Fibroblast of skin of left biceps (primary cell): ENCODE measurements at places on chromosomes 1 and 21.

DNA sequence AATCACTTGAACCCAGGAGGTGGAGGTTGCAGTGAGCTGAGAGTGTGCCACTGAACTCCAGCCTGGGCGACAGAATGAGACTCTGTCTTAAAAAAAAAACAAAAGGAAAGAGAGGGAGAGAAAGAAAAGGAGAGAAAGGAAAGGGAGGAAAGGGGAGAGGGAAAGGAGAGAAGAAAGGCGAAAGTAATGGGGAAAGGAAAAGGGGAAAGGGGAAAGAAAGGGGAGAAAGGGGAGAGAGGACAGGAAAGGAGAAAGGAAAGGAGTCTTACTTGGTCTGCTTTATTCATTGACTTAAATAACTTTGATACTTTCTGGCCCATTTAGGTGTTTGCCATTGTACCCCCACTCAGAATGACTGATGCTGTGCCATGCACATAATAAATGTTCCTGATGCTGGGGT lies 11.8 kb downstream of the NSUN4 start:
- DNase-seq: no peak

DNA sequence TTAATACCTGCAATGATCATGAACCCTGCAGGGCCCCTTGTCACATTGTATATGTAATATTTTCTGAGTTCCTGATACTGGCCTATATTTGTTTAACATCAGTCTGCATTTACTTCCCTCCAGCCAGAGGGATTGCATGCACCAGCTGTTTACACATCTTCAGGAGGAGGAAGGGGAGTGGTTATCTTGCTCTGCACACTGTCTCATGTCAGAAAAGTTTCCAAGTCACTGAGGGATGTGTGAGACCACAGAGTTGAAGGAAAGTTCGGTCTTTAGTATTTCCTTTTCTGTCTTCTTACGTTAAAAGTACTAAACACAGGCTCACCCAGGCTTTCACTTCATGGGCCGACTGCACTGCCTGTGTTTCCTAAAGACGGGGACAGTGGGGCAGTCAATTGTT lies 574.1 kb downstream of the LMO4 start:
- DNase-seq: no peak

DNA sequence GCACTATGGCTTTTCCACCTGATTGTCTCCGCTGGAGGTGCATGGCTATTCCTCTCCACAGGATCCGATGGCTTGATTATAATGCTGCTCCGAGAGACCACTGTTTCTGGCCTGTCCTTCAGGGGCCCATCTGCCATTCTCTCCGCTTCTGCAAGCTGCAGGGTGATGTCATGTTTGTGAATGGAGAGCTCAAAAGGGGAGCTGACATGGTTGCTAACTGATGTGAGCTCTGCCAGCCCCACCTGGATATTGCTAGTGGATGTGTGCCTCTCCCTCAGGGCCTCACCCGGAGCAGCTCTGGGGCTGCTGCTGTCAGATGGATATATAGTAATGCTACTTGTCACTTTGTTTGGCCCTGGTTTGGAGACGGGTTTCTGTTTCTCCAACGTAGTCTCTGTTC lies 72.3 kb downstream of the KDM1A start:
- DNase-seq: no peak

DNA sequence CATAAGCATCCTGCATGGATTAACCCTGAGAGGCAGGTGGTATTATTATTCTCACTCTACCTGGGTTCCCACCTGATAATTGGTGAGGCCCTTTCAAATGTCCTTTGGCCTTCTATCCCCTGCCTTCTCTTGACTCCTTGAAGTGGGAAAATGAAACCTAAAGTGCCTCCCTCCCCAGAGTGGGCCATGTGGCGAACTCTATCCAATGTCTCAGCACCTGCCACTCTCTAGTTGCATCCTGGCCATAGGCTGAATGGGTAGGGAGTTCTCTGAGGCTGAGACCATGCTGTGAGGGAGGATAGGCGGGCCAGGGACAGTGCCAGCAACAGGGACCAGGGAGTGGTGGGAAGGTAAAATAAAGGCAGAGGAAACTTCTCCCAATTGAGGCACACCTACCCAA lies 35.3 kb downstream of the ELF3 start:
- no peak for DNase-seq

- no peak for DNase-seq
Observed at GRCh38 chr1:28956038-28956464, 41.7 kb downstream of the EPB41 start.

- DNase-seq: no peak
Observed at GRCh38 chr1:157776971-157777391, at the start of gene FCRL2. Gene FCRL2 (minus strand): TSS chr1:157777132. CDS start chr1:157777073, 59 bp downstream.

- DNase-seq: no peak
Observed at GRCh38 chr1:183029591-183030000, 6.4 kb downstream of the LAMC1 start.

DNA sequence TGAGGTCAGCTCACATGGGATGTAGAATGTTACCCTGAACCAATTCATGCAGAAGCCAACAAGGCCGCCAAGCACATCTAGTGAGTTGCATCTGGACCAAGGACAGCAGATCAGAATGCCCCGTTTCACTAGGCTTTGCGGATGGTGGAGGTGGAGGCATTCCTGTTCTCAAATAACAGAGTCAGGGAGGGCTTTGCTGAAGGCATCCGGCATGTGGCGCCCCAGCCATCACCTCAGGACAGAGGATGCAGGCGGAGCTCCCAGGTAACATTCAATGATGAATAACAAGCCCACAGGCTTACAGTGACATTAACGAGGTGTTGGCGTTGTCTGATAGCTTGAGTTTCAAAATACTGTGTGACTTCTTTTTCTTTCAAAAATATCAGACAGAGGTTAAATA lies 476.2 kb downstream of the CAMTA1 start:
- DNase-seq: no peak

DNA sequence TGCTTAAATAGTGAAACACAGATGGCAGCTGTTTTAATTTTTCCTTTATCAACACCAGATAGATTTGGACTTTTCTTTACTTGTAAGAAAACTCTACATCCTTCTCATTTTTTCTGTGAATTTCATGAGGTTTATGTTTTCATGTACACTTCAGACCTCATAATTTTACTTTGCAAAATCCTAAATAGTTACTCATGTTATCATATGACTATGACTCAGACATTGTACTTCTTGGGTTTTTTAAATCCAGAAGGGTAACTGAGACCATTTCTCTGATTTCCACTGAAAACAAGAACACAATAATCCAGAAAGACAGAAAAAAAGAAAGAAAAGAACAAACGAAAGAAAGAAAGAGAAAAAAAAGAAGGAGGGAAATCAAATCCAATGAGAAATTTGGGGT lies 1021.6 kb downstream of the NCAM2 start:
- DNase-seq: no peak

- no peak for DNase-seq
Observed at GRCh38 chr1:81690676-81691453, 109.9 kb upstream of the ADGRL2 start.

GRCh38 chr1:158179301-158180041 lies 1.2 kb upstream of the CD1D start:
- DNase-seq: no peak

- DNase-seq: no peak
Observed at GRCh38 chr1:155944444-155944799, 3.0 kb downstream of the RXFP4 start.

DNA sequence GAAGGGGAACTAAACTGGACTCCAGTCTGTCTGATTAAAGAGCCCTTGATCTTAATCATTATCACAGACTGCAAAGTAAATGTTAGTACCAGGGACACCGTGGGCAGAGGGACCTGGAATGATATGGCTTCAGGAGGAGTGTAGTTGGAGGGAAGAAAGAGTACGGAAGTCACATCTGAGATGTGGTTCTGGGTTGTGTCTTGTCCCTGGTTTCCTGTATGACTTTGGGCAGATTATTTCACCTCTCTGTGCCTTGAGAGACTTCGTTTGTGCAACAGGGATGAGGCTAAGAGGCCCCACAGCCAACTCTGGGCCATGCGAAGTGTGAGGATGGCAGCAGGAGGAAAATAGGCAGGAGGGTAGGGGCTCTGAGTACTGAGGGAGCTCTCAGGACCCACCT lies 76.1 kb upstream of the SLC2A1 start:
- DNase-seq: no peak

GRCh38 chr21:31387560-31388186 lies 43.6 kb upstream of the TIAM1 start:
- DNase-seq: no peak

DNA sequence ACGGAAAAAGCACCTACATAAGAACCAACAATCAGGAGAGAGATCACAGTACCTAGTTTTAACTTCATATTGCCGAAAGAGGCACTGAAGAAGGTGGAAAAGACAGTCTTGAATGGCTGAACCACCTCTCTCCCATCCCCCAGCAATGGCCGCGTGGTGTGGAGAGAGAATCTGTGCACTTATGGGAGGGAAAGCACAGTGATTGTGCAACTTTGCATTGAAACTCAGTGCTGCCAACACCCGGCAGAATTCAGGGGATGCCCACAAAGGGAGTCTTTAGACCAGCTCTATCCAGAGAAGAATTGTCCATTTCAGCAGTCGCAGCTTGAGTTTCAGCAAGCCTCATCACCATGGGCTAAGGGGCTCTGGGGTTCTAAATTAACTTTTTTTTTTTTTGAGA lies 186.3 kb upstream of the USP25 start:
- DNase-seq: no peak

DNA sequence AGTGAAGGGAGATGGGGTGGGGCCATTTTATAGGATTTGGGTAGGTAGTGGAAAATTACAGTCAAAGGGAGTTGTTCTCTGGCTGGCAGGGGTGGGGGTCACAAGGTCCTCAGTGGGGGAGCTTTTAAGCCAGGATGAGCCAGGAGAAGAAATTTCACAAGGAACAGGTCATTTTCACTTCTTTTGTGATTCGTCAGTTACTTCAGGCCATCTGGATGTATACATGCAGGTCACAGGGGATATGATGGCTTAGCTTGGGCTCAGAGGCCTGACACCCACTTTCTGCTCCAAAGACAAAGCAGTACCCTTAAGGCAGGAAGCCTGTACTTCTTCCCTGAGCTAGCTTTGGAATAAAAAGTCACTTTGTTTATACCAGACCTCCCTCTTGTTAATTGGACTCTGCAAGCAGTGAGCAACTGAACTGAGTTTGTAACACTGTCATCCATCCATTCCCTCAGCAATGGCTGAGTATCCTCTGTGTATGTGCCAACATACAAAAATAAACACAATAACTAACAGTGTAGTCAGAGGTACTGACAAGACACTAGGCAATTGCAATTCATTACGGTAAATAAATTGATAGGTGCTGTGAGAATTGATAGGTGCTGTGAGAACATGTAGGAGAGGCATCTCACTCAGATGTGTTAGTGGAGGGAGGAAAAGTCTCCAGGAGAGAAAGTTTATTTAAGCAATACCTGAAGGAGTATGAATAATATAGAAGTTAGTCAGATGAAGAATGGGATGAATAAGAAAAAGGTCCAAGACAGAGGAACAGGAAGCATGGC lies 14.7 kb upstream of the RGS2 start:
- no peak for DNase-seq

- peak; percentile 9 for DNase-seq
Observed at GRCh38 chr1:220487297-220487820, 40.6 kb upstream of the MARK1 start.

DNA sequence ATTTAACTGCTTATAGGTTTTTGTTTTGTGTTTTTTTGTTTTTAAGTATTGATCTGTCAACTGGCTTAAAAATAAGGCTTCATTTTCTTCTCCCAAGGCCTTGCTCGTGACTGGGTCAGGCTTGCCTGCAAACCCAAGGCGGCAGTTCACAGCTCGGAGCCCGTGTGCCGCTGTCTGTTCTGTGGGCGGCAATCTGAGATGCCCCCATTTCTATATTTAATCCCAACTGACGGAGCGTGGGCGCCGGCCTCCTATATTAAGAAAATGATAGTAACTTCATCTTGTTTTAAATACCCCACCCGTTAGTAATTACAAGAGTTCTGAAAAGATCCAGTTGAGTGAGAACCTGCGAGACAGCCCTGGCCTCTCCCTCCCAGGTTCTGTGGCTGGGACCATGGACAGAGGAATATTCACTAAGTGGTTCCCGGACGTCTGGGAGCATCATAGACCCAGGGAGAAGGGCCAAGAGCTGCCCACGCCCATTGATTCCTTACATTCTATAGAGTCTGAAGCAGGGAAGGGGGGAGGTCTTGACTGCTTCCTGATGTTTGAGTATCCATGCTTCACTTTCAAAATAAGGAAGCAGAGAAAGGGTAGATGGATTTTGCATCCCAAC lies 42.6 kb upstream of the GPR153 start:
- DNase-seq: peak; percentile 1

DNA sequence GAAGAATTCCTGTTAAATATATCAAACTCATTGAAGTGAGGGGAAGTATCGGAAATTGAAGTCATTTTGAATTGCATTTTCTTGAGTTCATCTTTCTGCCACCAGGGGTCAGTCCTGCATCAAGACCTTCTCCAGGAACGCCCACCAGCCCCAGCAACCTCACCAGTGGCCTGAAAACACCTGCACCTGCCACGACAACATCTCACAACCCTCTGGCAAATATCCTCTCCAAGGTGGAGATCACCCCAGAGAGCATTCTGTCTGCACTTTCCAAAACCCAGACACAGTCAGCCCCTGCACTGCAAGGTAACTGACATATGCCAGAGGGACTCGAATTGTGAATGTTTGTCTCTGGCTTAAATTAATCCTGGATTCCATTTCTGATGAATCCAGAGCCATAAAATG lies 22.8 kb upstream of the TARS2 start:
- no peak for DNase-seq

- no peak for DNase-seq
Observed at GRCh38 chr1:182476625-182477024, 26.7 kb downstream of the RGSL1 start.

- no peak for DNase-seq
Observed at GRCh38 chr1:93707956-93708355, 26.3 kb upstream of the BCAR3 start.

DNA sequence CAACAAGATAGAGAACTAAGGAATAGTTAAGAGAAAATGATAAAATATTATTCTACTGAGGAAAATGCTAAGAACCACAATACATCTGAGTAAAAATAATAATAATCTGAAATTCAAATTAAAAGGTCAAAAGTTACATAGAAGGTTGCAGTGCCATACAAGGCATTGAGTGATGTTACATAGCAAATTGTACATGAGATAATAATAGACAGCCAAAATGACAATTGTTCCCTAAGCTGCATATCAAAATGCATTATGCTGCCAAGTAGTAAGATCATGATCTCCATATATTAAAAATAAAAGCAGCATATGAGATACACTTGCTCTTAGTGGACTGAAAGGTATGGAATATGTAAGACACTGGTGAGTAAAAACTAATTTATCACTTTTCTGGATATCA lies 547.7 kb downstream of the KCNT2 start:
- no peak for DNase-seq

GRCh38 chr21:32140151-32140550 lies 138.7 kb downstream of the MIS18A start:
- no peak for DNase-seq

DNA sequence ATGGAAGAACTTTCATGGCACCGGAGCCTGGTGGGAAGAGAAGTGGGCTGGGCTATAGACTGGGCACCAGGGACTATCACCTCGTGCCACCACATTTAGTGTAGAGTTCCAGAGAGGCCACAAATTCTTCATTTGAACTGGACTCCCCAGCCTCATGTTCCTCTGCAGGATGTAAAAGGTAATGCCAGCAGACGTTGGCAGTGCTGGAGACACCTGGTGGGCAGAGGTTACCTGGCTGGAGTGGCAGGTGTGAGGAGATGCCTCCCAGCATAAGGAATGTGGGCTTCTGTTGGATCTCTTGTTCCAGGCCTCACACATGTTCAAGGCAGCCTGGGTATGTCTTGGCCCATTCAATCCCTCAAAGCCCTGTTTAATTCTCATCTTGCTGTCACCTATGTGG lies 35.2 kb downstream of the TEX35 start:
- no peak for DNase-seq
